ENCODE measurements at places on chromosomes 6 and 20.

DNA sequence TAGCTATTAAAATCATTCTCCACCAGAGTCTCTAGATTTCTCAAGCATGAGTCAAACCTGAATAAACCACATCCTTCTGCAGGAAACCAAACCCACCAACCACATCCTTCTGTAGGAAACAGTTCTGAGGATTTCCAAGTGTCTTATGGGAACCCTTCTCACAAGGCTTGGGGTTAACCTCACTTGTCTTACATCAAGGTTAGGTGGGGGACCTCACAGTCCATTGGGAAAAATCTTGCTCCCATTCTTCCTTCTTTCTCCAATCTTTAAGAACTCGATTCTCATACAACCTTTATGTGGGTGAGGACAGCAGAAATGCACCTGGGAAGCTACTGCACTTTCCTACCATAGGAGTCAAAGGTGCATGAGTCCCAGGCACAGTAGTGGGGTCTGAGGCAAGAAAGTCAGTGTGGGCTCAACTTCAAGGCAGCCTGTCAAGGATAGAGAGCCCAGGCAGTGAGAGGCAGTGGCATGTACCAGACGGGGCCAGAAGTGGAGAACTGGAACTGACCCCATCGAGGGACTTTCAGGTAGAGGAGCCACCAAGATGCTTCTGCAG, 114.5 kb downstream of the SLC22A3 start:
- peak; percentile 94 for DNase-seq

DNA sequence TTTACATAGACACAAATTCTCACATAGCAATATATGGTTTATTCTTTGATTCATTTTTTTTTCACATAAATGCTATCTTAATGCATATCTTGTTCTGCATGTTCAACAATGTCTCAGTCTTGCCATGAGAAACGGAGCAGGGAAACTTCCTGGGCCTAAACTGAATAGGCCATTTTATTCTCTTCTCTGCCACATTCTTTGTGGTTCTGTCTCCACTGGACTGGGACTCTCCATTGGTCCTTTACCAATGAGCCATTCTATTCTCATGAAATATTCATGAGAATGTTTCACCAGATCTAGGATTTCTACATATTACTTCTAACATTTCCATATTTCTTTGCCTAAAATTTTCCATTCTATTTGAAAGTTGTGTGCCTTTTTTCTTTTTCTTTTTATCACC, 42.8 kb downstream of the LAMA2 start:
- peak; percentile 5 for DNase-seq

DNA sequence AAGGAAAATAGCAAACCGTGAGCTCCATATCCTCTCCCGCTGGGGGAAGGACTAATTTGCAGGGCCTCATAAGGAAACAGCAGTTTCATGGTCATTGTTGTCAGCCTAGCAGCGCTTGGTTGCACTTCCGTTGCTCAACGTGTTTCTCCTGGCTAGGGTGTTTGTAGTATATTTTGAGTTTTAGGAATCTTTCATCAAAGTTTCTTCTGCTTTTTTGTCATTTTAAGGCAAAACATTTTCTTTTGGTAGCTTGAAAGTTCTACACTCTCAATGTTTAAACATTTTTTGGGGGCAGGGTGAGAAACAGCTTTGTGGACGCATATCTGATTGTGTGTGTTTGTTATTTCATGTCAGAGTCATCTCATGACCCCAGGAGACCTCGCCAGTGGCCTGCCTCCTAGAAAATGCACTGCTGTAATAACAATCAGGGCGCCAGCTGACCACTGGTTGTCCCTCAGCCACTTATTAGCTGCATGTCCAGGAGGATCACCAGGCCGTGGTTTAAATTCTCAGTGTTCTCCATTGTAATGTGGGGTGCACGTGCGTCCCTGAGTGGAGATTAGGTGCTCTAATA, 20.6 kb downstream of the JARID2 start:
- DNase-seq, result peak; percentile 71

DNA sequence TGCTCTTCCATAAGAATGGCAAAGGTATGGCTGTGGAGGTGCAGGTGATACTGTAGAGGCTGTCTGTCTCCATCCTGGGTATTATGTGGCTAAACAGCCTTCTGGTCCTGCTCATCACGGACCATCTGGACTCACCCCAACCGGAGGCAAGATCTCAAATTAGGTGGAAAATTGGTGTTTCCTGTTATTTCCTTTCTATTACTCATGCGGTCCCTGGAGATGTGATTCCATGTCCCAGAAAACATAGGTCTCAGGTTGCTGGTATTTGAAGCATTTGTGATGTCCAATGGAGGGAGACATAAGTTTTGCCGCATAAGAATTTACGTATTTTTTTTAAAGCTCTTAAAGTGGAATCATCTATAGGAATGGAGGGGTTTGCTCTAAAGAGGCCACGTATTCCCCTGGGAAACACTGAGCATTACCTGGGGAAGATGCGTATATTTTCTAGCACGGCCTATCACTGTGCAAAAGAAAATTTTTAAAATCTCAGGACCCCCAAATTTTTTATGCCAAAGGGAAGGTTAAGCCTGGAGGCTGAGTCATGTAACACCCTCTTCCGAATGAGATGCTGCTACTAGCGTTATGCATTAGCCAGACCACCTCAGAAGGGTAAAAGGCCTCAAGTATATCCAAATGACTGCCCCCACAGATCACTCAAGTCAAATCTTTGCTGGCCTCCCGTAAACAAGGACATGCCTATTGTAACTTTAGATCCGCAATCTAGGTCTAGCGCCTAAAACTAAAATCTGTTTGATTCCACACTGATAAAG, 22.4 kb upstream of the PBOV1 start:
- DNase-seq, result peak; percentile 83

All from M059J (cell line).